ENCODE measurements at places on chromosomes 1 and 21.

- DNase-seq: no peak
Measured at GRCh38 chr1:81666586-81666985, 134.1 kb upstream of the ADGRL2 start.

GRCh38 chr21:35511696-35512162, 462.6 kb upstream of the RUNX1 start:
- DNase-seq: no peak

DNA sequence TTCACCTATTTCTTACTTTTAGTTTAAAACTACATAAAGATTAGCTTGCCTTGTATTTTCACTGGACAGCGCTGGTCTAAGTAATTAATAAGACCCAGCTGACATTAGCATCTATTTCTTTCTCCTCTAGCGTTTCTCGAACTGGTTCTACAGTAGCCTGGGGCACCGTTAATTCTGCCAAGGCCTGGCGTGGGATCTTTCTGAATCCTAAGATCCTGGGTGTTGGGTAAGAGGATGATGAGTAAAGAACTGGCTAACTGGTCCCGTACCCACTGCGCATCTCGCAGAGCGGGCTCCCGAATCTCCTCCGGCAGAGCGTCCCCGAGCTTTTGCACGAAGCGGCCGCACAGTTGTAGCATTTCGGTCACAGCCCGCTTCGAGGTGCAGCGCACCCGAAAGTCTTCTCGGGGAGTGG, 309 bp downstream of the NSL1 start:
- DNase-seq: no peak

GRCh38 chr1:77412820-77413530, 131.2 kb downstream of the AK5 start:
- no peak for DNase-seq

GRCh38 chr1:175725684-175726083, 17.7 kb downstream of the TNR start:
- no peak for DNase-seq

DNA sequence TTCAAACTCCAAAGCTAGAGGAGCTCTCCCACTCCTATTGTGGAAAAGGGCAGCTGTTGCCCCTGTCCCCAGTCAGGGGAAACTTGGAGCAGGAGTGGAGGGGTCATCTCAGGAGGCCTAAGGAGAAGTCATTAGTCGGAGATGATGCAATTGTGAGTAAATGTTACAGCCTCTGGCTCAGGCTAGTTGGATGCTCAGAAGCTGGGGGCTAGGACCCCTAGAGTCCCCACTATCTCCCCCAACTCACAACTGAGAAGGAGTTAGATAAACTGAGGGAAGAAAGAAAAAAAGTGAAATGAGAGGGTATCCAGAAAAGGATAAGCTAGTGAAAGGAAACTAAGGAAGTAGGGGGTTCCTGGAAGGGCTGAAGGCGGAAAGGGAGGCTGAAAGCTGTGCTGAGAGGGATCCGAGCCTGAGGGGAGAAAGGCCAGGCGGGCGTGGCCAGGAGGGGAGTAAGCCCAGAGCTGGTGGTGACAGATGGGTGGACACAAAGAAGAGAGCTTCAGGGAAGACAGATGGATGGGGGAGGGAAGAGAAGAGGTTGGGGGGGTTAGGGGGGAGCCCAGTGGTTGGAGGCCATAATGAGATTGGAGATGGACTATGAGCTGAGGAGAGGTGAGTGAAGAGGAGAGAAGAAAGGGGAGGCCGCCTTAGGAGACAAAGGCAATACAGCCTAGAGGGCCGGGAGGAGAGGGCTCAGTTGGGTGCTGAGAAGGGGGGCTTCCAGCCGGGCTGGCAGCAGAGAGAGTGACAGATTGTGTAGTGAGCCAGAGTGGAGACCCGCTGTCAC, 4.5 kb upstream of the NHLH1 start:
- DNase-seq: no peak

GRCh38 chr1:150472601-150473200, 14.5 kb upstream of the TARS2 start:
- no peak for DNase-seq

DNA sequence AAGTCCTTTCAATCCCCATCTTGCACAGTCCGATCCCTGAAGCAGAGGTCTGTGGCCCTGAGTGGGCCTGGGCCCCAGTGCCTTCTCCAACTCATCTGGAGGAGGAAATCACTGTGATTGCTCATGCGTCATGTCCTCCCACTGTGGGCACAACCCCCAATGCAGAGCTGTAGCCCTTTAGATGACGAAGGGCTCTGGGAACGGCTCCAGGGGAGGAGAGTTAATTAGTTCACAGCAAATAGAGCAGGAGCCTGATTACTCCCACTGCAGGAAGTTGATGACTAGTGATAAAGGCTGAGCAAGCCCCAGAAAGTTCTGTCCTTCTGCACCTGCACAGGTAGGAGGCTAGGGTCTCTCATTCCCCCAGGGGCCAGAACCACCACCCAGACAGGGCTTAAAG, 111.5 kb downstream of the CCDC185 start:
- no peak for DNase-seq

DNA sequence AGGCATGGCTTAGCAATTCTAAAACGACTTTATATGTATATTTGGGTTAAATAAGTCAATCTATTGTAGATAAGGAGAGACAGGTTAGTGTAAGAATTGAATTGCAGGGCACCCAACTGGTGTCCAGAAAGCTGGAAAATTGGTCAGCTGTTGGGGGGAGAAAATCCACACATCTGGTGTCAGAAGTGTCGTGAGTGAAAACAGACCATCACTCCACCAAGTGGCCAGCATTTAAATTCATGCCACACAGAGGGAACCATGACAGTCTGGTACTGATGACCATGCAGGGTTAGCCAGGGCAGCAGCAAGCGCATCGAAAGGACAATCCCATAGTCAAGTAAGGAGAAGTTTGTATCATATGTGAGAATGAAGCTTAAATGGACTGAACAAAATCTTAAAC, 11.7 kb downstream of the LAX1 start:
- no peak for DNase-seq

- DNase-seq: no peak
Measured at GRCh38 chr21:44957901-44958451, 18.1 kb downstream of the SLX9 start.

- peak; percentile 38 for DNase-seq
Measured at GRCh38 chr1:151058692-151059091, 730 bp downstream of the CDC42SE1 start.

GRCh38 chr1:14106126-14106525, 406.1 kb downstream of the PRDM2 start:
- DNase-seq: no peak

DNA sequence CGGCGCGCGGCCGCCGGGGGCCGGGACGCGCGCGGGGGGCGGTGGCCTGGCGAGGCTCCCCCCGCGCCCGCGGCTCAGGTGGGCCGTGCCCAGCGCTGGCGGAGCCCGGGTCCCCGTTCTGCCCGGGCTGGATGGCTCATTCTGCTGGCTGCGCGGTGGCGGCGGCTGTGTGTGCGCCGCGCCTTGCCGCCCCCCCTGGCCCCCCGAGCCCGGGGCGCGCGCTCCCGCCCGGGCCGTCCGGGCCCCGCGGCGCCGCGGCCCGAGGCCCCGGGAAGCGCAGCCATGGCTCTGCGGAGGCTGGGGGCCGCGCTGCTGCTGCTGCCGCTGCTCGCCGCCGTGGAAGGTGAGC, at the start of gene EPHB2:
Gene EPHB2, plus strand, starts transcription at position 139 of the 349 bp plus-strand sequence. Its CDS starts 144 bp downstream, at position 283.
- no peak for DNase-seq

DNA sequence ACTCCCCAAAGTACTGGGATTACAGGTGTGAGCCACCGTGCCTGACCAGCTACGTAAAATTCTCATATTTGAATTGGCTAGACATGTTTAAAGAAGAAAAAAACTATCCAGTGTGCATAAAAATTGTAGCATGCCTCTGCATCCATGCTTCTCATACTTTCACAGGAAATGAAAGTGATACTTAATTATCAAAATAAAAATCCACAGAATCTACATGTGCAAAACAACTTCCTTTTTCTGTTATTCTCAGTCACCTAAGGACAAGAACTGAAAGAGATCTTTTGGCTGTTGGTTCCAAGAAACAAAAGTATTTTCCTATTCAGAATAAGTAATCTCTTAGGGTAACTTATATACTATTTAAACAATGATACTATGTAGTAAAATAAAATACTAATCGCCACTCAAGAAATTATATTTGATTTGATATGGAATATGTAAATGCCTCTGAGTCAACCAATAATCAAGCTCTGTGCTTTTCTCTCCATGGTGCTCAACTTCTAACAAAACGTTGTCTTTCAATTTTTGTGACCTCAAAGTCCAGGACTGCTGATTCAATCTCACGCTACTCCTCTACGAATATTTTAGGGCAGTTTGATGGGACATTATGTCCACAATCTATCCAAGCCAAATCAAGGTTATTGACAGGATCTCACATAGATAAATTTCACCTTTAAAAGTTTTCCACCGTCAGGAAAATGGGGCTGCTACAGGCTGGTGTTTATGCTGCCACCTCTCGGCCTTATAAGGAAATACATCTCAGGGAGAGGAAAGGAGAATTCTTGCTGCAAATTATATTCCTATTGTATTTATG, 102.7 kb downstream of the ZNF281 start:
- DNase-seq: no peak

DNA sequence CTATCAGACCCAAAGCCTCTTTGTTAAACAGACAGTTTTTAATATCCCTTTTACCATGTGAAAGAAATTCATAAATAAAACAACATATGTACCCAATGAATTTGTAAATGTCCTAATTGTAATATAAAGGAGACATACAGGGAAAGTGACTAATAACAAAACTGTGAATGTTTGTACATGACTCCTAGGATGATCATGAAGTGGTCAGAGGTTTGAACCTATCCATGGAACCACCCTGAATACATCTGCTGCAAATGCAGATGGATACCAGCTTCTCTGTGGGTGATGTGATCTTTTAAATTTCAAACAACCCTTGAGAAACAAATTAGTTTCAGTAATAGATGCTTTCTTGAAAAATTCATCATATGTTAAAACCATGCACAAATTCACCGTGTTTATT, 16.7 kb upstream of the ACBD3 start:
- DNase-seq: no peak

DNA sequence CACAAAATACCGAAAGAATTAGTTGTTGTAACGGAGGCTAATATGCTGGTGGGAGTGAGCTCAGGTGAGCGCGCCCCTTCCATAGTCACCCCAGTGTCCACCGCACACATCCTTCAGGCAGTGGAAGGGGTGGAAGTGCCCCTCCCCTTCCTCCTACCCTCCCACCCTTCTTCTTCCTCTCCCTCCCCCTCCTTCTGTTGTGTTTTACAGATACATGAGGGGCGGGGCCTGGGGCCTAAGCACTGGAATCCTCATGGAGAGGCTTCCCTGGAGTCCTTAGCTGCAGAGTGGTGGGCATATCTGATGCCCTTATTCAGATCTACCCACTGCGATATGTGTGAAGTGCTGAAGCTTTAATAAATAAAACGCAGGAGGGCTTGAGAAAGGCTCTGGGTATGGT, 10.3 kb upstream of the ADARB1 start:
- no peak for DNase-seq

DNA sequence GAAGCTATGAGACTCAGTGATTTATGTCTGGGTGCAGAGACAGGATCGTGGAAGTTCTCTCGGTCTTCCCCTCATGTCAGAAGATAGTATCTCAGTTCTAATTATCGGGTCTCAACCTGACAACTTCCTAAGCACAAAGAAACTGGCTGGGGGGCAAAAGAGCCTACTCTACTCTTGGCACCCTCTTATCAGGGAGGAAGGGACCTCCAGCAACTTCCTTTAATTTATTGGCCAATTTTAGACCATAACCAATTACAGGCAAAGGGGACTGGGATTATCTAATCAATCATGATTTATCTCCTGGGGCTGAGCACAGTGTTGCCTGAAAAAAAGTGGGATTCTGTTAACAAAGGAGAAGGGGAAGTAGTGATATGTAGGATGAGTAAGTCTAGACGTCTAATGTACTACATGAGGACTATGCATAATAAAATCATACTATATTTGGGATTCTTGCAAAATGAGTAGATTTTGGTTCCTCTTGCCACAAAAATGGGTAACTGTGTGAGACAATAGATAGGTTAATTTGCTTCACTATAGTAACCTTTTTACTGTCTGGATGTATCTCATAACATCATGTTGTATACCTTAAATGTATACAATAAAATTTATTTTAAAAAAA, 98.8 kb downstream of the ZFYVE9 start:
- DNase-seq: no peak

DNA sequence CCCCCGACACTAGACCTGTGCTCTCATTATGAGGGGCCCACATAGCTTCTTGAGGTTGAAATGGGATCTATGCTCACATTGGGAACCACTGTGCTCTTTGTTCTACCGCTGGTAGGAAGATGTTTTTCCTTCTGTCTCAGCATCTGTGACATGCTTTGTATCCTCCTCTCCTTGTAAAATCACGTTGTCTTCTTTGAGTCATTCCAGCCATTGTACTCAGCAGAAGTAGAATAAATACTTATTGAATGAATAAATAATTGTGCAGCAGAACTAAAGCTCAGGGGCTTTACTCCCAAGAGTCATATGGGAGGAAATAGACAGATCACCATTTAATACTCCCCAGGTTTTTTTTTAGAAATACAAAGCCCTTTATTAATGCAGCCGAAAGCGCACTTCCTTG, 66.3 kb upstream of the EDEM3 start:
- no peak for DNase-seq

Measured in activated T-cell treated with anti-CD3 and anti-CD28 coated beads, Interleukin-2, amount 50 U/mL, for 1 hour (primary cell).